Hematopoietic multipotent progenitor cell (in vitro differentiated cells): ENCODE measurements at places on chromosomes 1 and 21.

GRCh38 chr1:203777596-203777995, 12.6 kb downstream of the LAX1 start:
- no peak for DNase-seq

GRCh38 chr1:81034291-81034690, 766.4 kb upstream of the ADGRL2 start:
- DNase-seq: no peak

DNA sequence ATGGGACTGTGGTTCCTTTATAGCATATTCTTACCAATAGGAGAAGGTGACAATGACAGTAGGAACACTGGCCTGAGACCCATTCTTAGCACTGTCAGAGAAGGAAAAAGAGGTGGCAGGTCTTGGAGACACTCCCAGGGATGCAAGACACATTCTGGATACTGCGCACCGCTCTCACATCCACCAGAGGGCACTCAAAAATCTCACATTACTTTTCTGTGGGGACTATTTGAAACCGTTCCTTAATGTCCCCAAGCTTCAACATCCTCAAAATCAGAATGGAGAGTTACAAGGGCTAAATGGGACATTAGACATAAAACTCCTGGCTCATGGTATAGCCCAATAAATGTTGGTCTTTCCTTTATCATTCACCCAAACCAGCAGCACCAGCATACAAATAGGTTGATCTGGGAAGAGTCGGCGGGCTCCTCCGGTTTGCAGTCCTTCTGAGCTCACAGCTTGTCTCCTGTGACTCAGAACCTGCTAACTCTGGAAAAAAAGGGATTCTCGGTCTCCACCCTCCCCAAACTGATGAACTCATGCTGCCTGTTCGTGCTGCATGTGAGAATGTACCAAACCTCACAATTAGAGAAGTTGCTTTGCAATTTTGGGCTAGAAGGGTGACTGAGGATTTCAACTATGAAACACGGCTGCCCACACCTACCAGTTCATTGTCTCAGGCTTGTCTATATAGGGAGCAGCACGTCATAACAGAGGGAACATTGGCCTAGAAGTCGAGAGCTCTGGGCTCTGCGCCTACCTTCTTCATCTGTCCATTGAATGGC, 40.2 kb downstream of the IL12RB2 start:
- peak; percentile 64 for DNase-seq

GRCh38 chr1:11790880-11791715, 14.7 kb downstream of the MTHFR start:
- no peak for DNase-seq

GRCh38 chr1:14790982-14791381, 192.5 kb downstream of the KAZN start:
- DNase-seq: no peak

- DNase-seq: no peak
Observed at GRCh38 chr1:25474439-25475047, 43.8 kb downstream of the MACO1 start.

DNA sequence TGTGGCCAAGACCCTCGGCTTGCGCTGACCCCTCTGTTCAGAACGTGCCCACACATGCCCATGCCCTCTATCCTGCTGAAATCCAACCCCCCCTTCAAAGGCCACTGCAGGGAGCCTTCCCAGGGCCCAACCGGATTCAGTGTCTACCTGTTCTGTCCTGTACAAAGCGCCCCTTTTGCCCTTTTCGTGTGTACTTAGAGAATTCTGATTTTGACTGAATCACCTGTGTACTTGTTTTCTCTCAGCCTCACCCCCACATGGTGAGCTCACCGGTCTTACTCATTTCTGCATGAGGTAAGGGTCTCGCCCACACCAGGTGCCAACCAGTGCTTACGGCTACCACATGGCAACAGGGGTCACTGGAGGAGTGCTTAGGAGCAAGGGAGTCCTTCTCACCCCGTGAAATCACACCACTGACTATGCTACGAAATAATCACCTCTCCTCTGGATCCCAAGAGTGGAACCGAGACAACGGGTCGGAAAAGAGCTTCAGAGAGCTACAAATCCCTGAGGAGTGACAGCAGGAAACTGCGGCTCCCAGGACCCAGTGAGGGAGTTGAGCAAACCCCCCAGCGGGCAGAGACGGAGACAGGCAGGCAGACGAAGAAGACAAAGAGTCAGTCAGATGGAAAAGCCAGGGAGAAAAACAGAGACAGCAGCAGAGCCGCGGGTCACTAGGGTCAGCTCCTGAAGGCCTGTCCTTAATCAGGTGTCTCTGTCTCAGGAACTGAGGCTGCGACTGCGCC, 2.1 kb upstream of the S100A2 start:
- no peak for DNase-seq

GRCh38 chr1:181872562-181872961, 188.9 kb downstream of the ZNF648 start:
- DNase-seq: no peak

DNA sequence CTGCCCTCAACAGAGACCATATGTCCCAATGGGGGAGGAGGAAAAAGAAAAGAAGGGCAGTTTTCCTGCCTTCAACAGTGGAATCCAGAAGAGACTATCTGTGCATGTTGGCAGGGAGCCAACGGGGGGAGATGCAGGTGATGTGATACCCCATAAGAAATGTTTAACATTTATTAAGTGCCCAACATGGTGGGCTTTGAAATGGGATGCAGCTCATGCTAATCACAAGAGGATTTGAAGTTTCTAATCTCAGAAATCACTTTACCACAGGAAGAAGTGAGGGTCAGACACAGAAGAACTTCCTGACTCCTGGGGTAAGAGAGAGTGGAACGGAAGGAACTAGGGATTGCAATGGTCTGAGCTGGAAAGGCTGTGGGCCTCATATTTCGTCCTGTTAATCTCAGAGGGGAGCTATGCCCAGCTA, 16.2 kb downstream of the CSRP1 start:
- DNase-seq: no peak

- peak; percentile 61 for DNase-seq
Observed at GRCh38 chr1:89719502-89720306, 86.8 kb downstream of the LRRC8C start.

DNA sequence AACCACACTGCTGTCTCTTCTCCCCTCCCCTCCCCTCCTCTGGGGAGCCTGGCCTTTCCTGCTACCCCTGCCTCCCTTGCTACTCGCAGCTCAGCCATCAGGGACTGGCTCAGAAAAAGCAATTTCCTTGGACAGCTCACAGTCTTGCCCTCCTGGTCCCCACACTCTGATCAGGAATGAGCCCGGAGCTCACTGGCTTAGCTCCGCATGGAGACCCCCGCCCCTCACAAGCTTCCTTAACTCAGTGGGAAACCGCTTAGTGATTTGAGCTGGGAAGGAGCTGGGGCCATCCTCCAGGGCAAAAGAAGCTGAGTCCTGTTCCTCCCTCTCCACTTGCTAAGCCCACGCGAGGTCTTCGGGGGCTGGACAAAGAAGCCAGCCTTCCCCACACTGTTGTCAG, 70.3 kb upstream of the ACTL8 start:
- no peak for DNase-seq

DNA sequence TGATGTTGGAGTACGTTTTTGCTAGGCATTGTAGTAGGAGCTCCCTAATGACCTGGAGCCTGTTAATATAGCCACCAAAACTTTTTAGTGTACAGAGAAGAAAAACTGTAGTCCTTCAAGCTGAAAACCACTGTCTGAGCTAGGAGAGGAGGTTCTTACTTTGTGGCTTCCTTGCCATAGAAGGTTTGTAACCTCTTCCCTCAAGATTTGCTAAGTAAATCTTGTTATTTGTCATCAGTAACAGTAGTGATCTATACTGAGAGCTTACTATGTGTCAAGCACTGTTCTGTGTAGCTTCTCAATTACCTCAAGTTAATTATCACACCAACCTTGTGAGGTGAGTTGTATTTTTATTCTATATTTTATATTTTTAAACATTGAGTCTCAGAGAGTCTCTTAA, 21.2 kb upstream of the LRRC8C start:
- DNase-seq: no peak

DNA sequence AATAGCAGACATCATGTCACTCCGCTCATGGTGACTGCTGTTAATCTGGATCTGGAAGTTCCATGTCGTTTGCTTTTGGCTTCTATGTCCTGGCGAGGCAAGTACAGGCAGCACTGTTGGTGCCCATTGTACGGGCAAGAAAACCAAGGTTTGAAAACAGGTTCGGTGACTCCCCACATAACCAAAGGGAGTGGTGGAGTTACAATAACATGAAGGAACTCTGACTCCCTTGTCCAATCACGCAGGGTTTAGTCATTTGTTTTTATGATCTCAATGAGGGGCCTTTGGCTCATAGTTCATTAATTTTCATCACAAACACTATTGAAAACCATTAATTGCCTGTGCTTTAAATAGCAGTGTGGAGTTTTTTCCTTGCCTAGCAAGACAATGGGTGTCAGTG, 82.9 kb upstream of the SSX2IP start:
- no peak for DNase-seq

DNA sequence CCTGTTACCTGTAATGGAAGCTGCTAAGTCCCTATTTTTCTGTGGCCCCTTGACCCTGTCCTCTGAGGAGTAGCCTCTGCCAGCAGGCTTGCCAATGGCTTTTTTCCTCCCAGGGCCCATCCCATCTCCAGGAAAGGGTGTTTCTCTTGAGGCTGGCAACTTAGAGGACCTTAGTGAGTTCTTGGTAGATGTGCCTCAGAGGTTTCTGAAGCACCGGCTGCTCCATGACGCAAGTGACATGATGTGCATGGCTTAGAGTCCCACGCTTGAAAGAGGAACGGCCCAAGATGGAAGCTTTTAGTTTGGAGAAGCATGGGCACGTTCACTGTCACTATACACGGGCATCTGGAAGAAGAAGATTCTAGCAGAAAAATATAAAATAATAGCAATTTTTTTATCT, 63.0 kb downstream of the TGFB2 start:
- no peak for DNase-seq

DNA sequence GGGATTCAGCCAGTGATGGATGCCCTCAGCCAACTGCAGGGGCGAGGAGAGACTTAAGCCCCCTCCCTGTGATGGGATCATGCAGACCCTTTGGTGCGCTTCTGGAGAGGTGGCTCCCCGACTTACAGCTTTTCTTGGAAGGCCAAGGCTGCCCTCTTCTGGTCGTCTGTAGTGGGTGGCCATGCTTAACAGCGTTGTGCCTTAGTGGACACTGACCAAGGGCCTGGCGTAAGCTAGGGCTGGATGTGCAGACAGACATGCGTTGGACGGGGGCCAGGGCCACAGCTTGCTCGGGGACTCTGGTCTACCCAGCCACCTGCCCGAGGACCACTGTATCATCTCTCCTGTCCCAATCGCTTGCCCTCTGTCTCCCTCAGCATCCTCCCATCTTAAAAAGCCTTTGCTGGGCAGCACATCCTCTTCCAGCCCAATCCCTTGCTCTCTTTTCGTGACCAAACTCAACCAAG, 5.5 kb downstream of the AZIN2 start:
- DNase-seq: no peak

DNA sequence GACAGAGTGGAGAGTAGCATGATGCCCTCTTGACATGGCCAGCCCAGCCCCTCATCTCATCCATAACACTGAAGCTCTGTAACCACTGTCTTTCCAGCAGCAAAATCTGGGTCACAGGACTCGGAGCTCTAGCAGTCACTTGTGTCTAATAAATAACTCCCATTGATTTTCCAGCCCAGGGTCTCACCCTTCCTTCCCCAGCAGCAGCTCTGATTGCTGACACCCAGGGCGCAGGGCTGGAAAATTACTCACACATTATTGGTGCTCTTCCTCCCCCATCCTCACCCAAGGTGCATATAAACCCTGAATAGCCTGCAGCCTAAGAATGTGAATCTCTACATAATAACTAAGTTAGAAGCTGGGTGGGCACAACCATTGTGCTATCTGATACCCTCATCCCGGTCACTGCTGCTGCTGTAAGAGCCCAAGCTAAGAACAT, 21.1 kb upstream of the OR10J5 start:
- no peak for DNase-seq

DNA sequence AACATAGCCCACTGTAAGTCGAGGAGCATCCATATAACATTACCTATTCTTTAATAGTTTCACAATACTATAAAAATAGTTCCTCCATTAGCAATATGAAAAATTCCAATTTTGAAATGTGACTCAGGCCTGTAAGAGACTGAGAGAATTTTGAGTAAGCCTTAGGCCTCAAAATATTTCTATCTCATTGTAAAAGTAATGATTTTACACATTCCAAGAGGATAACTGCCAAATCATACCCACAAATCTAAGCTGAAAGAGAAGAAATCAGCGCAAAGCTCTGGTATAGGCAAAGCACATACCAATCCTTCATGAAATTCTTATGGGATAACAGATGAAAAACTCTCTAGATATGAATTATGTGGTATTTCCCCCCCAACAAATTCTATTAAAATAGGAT, 144.1 kb downstream of the CDC42BPA start:
- DNase-seq: no peak

DNA sequence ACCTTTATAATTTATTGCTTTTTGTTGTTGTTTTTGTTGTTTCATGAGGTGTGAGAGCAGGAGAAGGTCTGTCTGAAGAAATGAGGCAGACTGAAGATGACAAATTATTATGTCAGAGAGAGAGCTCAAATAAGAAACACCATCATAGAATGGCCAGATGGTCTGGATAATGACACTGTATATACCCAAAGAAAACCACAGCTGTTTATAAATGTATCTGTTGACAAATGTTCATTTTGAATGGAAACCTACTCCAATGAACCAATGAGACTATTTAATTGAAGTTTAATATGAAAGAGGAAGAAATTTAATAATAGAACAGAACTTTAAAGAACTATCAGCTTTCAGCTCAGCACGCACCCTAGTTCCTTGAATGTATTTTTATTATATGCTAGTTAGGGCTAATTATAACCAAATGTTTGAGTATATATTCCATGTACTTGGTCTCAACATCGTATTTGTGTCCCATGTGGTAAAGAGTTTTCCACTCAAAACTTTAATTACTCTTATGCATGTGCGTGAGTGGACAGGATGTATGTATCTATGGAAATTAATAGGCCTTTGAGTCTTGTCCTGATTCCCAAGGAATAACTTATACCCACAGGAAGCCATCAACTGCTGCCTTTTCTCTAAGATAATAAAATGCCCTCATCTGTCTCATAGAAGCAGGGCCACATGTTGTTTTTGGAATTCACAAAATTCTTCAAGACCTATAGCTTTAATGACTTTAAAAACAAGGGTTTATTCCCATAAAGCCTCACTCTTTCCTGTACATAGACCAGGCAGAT, 202.7 kb downstream of the KCNK2 start:
- DNase-seq: no peak

DNA sequence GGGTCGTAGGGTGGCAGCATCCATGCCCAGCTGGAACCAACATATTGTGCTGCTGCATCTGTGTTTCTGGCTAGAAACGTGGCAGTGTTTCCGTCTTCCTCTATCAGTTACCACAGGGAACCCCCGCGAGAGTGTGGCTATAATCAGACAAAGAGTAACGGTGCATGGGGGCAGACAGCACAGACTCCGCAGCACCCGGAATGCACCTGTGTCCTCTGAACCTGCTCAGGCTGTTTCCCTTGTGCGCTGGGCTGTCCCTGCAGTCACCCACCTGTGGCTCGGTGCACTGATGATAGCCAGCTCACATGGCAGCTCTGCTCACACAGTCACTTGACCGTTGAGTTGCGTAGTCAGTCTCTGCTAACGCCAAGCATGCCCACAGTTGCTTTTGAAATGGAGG, 11.4 kb upstream of the PCBP3 start:
- no peak for DNase-seq
